ENCODE measurements at places on chromosomes 7 and 10.

- DNase-seq = no peak
Observed at GRCh38 chr7:114354306-114354705, 60.3 kb upstream of the FOXP2 start.

GRCh38 chr7:28871631-28872030, 86.5 kb downstream of the TRIL start:
- DNase-seq = no peak

DNA sequence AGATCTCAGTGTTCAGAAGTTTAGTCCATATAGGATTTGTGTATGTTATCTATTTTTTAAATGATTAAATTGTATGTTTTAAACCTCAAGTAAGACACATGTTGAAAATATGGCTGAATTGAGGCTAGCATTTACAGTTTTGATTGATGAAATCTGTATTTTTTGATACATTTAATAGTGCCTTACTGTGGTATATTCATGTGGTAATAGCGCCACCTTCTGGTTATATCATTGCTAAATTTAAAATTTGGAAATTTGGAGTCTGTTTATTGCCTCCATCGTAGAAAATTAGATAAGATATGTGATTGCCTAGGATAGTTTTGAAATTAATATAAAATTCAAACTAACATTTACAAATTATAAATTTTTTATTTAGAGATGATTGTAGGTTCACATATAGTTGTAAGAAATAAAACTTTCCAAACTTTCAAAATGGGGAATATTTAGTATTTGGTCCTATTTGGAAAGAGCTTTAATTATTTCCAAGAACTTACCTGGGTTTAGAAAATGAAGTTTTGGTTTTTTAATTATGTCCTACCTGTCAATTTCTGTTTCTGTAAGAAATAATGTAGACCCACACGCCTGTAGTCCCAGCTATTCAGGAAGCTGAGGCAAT, 19.1 kb upstream of the ARMS2 start:
- DNase-seq = no peak

DNA sequence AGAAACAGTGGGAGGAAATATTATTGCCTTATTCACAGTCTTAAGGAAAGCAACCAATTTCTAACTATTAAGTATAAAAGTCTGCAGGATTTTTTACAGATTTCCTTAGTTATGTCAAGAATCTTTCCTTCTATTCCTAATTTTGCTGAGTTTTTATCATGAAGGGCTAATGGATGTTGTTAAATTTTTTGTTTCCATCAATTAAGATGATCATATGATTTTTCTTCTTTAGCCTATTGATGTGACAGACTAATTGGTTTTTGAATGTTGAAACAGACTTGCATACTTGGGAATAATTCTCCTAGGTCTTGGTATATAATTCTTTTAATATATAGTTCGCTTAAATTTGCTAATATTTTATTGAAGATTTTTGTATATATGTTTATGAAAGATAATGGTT, 569.1 kb upstream of the KCND2 start:
- no peak for DNase-seq

DNA sequence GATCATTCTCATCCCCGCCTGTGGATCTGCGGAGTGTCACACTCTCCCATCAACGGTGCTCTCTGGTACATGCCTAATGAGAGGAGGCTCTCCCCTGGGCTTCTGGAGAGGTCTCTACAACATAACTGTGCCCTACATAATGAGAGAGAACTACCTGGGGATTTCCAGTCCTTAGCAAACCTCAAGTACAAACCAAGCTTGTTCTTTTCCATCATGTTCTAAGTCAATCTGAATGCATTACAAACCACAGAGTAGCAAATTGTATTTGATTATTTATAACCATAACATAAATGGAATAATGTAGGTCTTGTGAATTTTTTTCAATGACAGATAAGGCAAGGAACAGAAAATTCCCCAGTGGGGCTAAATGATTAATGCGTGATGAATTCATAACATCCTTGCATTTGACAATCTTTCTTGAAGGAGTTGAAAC, 412.4 kb upstream of the NRP1 start:
- DNase-seq = no peak
